ENCODE measurements at places on chromosomes 6 and 20.

DNA sequence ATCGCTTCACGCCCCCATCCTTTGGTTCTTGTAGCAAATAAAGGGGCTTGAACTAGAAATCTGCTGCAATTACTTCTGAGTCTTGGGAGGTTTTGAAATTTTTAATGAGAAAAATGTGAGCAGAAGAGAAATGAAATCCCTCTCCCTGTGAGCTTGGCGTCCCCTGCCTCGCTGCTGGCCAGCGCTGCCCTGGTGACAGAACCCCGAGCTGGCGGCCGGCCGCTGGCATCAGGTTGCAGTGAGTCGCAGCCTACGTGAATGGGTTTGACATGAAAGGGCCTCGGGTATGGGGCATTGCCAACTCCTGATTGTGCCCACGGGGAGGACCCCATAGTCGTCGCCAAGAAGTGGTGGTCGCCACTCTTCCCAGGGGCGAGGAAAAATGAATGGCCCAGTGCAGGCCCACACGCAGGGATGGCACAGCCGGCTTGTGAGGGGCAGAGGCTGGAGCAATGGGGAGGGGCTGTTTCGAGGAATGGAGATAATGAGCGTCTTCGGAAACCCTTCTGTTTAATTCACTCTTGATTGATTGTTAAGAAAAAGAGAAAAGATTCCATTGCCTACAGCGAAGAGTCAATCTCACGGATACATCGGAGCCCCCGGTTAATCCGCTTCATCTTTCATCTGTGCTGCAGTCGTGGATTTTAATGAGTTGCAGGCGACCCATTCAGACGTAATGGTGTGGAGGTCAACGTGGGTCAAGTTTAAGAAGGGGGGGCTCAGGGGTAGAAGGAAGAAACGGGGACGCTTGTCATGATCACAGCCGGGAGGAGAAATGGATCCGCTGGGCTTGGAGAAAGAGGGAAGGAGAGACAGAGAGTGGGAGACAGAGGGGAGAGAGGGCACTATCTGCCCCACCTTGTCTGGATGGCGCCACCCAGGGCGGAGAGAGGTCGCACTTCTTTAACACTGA is 380.1 kb downstream of the THBS2 start:
- H3K36me3 ChIP-seq = no peaks in the 10 kb centered on the region
- no peak overlapping the region for H3K27ac ChIP-seq
- no peak overlapping the region for H3K4me3 ChIP-seq
- H3K27me3 ChIP-seq = no peaks in the 10 kb centered on the region
- no peaks in the 10 kb centered on the region for H3K4me1 ChIP-seq
- no peak for DNase-seq

GRCh38 chr6:20404641-20405032 is 3.0 kb downstream of the E2F3 start:
- peaks cover 33% of the 10 kb centered on the region for H3K4me1 ChIP-seq
- peak overlapping the region; percentile 92 for H3K4me3 ChIP-seq
- peak; percentile 60 for DNase-seq

DNA sequence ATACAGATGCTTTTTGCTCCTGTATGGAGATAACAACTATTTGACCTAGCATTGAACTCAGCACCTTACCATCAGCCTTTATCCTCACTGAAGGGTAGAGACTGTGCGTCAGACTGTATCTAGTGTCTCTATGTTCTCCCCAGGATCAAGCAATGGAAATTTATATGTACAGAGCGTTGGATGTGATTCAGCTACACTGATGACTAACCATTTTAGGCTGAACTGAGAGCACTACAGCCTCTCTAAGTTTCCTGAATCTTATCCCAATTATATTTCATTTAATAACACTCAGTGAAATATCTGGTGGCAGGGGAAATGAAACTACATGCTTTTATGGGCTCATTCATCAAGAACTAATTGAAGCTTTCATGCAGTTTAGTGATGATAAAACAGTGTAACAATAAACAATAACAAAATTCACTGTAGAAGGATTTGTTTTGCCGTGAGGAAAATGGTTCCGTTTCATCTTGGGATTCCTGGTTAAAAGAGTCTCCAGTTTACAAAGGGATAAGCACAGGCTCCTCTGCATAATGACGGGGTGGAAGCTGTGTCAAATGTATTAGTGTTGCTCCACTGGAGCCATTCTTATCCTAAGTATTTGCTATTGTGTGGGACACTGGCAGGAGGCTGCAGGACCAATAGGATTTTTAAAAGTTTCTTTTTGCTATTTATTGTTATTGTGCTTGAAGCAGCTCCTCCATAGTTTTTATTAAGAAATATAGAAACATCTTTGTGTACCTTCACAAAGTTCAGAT is 567.6 kb upstream of the MMS22L start:
- no peak overlapping the region for H3K4me3 ChIP-seq
- no peaks in the 10 kb centered on the region for H3K36me3 ChIP-seq
- no peaks in the 10 kb centered on the region for H3K27me3 ChIP-seq
- H3K27ac ChIP-seq = no peak overlapping the region
- no peaks in the 10 kb centered on the region for H3K4me1 ChIP-seq

- H3K4me1 ChIP-seq = peaks cover 36% of the 10 kb centered on the region
- no peak overlapping the region for H3K4me3 ChIP-seq
- H3K27ac ChIP-seq = peak overlapping the region; percentile 95
- H3K36me3 ChIP-seq = peaks cover 29% of the 10 kb centered on the region
- no peaks in the 10 kb centered on the region for H3K27me3 ChIP-seq
- DNase-seq = no peak
These were observed 2.6 kb downstream of the CD164 start for GRCh38 chr6:109379711-109380110.

- H3K4me3 ChIP-seq = no peak overlapping the region
- no peak for DNase-seq
- peaks cover 14% of the 10 kb centered on the region for H3K27me3 ChIP-seq
- no peak overlapping the region for H3K27ac ChIP-seq
These were observed 33.5 kb downstream of the PLG start for GRCh38 chr6:160735523-160735922.

DNA sequence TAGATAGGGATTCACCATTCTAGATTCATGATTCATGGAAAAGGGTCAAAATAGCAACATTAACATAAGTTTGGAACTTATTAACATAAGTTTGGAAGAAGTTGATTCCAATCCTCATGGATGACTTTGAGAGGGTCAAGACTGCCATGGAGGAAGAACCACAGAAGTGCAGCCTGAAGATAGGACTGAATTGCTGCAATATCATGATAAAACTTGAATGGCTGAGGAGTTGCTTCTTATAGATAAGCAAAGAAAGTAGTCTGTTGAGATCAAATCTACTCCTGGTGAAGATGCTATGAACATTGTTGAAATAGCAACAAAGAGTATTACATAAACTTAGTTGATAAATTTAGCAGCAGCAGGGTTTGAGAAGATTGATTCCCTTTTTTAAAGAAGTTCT is 62.2 kb downstream of the GMDS start:
- H3K27me3 ChIP-seq = no peaks in the 10 kb centered on the region
- no peaks in the 10 kb centered on the region for H3K36me3 ChIP-seq
- no peak for DNase-seq
- H3K27ac ChIP-seq = no peak overlapping the region
- no peaks in the 10 kb centered on the region for H3K4me1 ChIP-seq

- H3K27me3 ChIP-seq = no peaks in the 10 kb centered on the region
- DNase-seq = no peak
- H3K4me3 ChIP-seq = no peak overlapping the region
- H3K4me1 ChIP-seq = no peaks in the 10 kb centered on the region
These were observed 79.7 kb downstream of the GRM4 start for GRCh38 chr6:34066218-34066571.

GRCh38 chr6:88006557-88006956 is 41.1 kb upstream of the SPACA1 start:
- no peak overlapping the region for H3K4me3 ChIP-seq
- H3K36me3 ChIP-seq = no peaks in the 10 kb centered on the region
- DNase-seq = no peak

DNA sequence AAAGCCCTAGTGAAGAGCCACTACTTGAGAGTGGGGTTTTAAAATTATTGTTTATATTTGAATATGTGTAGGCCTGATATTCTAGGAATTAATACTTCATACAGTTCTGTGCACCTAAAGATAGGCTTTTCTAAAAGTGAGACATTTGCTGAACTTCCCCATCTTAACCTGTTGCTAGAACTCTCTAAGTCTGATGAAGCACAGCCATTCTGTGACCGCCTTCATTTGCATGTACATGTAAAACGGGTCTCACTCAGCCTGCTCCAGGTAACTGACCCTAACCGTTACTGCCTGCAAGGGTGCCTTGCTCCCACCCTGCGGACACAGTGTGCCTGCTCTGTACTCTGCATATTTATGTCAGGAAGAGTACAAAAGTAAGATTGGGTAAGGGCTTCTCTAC is 44.3 kb upstream of the IRF4 start:
- peaks cover 31% of the 10 kb centered on the region for H3K36me3 ChIP-seq
- H3K4me1 ChIP-seq = peaks cover 8% of the 10 kb centered on the region
- no peak overlapping the region for H3K4me3 ChIP-seq
- no peak for DNase-seq
- H3K27ac ChIP-seq = no peak overlapping the region

DNA sequence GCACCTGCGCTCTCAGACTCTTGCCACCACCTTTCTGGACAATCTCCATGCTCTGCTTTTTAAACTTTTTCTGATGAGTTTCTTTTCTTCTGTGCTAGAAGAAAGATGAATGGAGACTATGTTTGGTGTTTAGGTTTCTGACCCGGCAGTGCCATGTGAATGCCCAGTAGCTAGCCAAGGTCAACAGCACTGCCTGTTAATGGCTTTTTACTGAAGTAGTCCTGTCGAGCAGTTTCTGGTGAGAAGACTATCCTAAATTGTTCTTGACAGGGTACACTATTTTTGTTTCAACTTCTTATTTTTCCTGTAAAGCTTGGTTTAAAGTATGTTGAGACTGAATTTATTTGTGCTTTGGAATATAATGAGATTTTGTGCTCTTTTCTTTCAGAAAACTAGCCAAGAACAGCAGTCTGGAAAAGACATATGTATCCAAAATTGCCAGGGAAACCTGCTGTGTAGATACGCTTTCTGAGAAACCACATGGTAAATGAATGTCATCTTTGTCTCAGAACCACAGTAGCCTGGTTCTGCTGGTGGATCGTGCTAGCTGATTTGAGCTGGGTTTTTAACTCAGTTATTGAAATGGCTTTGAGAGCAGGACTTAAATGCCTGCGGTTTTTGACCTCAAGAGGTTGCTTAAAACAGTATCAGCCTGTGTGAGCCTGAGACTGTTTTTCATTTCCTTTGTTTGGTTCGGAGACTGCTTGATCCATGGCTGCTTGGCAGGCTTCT is 48.1 kb downstream of the KCNS1 start:
- no peaks in the 10 kb centered on the region for H3K27me3 ChIP-seq
- peak overlapping the region; percentile 36 for H3K27ac ChIP-seq
- H3K4me1 ChIP-seq = peaks cover 41% of the 10 kb centered on the region

GRCh38 chr6:20680697-20681165 is 146.5 kb downstream of the CDKAL1 start:
- no peaks in the 10 kb centered on the region for H3K27me3 ChIP-seq
- H3K27ac ChIP-seq = no peak overlapping the region
- no peaks in the 10 kb centered on the region for H3K36me3 ChIP-seq
- peaks cover 2% of the 10 kb centered on the region for H3K4me1 ChIP-seq
- no peak overlapping the region for H3K4me3 ChIP-seq

DNA sequence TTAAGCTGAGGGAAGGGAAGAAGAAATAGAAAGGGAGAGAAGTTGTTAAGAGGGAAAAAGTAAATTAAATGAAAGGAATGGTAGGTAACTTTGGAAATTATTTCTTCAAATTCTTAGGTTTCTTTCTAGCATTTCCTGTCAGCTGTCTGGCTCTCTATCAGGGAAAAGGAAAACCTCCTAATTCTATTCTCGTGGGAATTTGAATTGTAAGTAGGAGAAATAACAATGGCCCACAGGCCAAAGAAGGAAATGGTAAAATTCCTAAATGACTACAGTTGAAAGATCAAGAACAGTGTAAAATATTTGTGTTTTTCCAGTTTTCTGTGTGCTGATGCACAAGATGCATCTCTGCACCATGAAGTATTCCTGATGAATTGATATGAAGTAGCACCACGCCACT is 173.0 kb downstream of the IBTK start:
- no peak overlapping the region for H3K27ac ChIP-seq
- no peaks in the 10 kb centered on the region for H3K4me1 ChIP-seq
- DNase-seq = no peak
- H3K4me3 ChIP-seq = no peak overlapping the region

DNA sequence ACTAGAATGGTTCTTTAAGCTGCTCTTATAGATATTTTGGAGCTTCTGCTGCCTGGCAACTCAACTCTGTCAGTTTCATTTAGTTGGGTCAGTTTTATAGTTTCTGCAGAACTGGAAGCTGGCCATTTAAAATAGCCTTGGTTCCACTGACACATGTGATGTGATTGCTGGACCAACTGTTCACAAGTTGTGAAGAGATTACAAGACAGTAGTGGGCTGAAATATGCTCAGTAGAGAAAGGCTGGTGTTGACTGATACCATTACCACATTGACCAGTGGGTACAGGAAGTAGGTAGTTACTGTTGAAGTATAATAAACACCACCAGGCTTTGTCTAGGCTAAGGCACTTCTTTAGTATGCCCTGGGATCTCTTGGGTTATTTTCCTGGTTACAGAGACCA is 39.0 kb downstream of the BCKDHB start:
- no peak for DNase-seq
- no peaks in the 10 kb centered on the region for H3K36me3 ChIP-seq
- H3K4me3 ChIP-seq = no peak overlapping the region
- no peaks in the 10 kb centered on the region for H3K4me1 ChIP-seq
- no peak overlapping the region for H3K27ac ChIP-seq
- H3K27me3 ChIP-seq = no peaks in the 10 kb centered on the region

DNA sequence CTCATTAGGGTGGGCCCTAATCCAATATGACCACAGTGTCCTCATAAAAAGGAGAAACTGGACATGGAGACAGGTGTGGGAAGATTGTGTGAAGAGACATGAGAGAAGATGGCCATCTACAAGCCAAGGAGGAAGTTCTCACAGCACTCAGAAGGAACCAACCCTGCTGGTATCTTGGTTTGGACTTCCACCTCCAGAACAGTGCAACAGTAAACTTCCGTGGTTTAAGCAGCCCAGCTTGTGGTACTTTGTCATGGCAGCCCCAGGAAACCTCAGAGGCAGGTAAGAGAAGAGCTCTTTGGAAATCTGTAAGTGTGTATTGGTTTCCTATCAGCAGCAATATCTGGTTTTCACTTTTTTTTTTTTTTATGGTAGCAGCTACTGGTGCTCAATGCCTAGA is 16.5 kb upstream of the CNKSR3 start:
- no peaks in the 10 kb centered on the region for H3K27me3 ChIP-seq
- H3K4me3 ChIP-seq = no peak overlapping the region
- no peaks in the 10 kb centered on the region for H3K4me1 ChIP-seq
- H3K27ac ChIP-seq = no peak overlapping the region
- H3K36me3 ChIP-seq = no peaks in the 10 kb centered on the region
- DNase-seq = no peak

- H3K27me3 ChIP-seq = no peaks in the 10 kb centered on the region
- DNase-seq = peak; percentile 97
- peaks cover 15% of the 10 kb centered on the region for H3K4me1 ChIP-seq
These were observed at the start of gene MED23 for GRCh38 chr6:131627724-131628682. Gene MED23, minus strand, starts transcription at chr6:131628242. Its CDS starts 193 bp downstream, at chr6:131628049.

DNA sequence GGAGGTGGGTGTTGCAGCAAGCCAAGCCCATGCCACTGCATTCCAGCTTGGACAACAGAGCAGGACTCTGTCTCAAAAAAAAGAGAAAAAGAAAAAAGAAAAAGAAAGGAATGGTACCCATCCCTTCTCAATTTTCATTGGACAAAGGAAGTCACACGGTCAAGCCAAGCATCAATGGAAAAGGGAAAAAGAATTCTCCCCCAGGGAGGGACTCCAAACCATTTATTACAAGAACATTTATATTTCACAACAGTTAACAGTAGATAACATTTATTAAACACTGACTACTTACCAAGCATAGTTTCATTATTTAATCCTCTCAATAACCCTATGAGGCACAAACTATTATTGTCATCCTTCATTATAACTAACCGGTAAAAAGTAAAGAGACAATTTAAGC is 6.6 kb upstream of the KIF13A start:
- no peak overlapping the region for H3K4me3 ChIP-seq
- H3K4me1 ChIP-seq = no peaks in the 10 kb centered on the region
- no peaks in the 10 kb centered on the region for H3K36me3 ChIP-seq
- no peak for DNase-seq
- no peaks in the 10 kb centered on the region for H3K27me3 ChIP-seq
